ENCODE measurements at places on chromosomes 12 and 14.

GRCh38 chr12:125189015-125189414 lies 123.8 kb downstream of the AACS start:
- no peak for DNase-seq

- DNase-seq: no peak
Observed at GRCh38 chr14:61653507-61653906, 41.8 kb upstream of the HIF1A start.

GRCh38 chr12:41731061-41731460 lies 413.6 kb downstream of the GXYLT1 start:
- no peak for DNase-seq

DNA sequence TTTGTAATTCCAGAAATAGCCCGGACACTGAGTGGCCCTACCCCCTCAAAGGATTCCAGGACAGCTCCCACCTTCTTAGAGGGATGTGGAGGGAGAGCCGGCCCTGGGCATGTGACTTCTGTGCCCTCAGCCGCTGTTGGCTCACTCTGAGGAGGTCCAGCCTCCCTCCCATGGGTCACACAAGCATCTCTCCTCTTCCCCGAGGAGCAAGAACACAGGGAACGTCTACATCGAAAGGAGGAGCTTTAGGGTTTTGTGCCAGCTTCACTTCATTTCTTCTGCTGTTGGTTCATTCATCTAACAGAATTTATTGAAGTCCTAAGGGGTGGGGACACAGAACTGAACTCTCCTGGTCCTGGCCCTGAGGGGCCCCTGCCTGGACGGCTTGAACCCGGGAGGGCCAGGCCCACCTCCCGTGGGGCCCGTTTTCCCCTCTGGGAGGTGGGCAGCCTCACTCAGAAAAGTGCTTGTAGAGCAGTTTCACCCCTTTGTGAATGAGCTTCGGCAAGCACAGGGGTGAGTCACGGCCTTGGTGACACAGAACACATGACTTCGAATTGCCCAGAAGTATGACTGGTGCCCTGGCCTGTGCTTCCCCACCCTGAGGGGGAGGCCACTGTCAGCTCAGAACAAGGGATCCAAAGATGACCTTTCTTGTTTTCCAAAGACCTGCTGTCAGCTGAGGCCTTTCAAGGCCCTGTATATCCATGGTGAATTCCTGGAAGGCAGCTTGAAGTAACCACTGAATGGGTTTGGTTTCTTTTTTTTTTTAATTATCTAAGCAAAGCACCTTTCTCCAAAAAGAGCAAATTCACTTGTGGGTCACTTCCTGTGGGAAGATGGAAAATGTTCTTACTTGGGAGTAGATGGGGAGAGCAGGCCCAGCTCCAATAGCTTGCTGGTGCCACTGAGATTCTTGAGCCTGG lies 39.2 kb downstream of the NFKBIA start:
- no peak for DNase-seq

DNA sequence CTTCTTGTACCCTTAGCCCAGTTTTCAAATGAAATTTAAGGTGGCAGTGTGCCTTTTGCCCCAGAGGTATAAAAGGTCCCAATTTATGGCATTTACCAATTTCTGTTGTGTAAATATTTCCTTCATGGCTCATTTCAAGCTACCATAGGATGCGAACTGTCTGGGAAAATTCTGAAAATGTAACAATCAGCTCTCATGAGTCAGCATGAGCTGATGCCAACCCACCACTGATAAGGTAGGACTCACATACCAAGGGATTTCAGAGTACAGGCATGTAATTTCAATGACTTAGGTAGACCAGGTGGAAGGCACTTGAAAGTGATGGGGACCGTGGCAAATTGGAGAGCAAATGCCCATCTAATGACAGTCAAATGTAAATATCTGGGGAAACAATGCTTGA lies 169.5 kb downstream of the TTC8 start:
- no peak for DNase-seq

DNA sequence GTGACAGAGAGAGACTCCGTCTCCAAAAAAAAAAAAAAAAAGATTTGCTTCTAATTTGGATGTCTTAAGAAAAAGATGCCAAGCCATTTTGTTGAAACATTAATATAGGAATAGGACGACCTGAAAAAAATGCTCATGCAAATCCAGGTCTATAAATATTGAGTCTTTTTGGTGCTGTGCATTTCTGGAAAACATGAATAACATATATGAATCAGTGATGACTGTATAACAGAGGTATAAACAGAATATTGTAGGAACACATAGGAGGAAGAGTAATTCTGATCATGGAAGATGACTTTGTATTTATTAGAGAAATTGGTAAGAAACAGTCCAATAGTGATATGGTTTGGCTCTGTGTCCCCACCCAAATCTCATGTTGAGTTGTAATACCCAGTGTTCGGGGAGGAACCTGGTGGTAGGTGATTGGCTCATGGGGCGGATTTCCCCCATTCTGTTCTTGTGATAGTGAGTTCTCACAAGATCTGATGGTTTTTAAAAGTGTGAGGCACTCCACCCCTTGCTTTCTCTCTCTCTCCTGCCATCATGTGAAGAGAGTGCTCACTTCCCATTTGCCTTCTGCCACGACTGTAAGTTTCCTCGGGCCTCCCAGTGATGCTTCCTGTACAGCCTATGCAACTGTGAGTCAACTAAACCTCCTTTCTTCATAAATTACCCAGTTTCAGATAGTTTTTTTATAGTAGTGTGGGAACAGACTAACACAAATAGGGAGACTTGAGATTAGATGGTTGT lies 3.0 kb upstream of the SRSF5 start:
- DNase-seq: no peak

DNA sequence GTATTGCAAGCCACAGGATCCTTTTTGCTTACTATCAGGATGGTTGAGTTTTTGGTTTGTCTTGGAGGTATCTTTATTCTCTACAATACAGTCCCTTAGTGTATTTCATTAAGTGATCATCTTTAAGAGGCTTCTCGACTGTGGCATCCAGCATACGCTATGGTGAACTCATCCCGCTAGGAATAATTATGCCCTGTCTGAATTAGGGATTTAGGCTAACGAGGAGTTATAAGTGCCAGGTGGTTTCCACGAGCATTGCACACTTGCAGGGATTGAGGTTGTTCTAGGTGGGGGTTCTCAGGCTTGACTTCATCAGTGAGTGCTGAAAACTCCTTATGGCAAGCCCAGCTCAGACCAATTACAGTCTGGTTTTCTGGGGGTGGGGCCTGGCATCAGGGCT lies 37.2 kb upstream of the RBM19 start:
- DNase-seq: no peak

DNA sequence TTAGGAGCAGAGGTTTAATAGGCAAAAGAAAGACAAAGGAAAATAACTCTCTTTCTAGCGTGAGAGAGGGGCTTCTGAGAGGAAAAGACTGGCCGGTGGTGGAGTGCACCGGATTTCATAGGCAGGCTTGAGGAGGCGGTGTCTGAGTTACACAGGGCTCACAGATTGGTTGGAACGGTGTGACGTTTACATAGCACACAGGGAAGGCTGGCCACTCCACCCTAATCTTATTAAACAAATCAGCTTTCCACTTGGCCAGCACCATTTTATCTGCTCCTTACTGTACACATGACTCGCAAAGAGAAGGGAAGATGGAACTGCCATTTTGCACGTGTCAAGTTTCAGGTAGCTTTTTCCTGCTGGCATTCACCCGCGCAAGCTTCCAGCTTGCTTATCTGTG lies 587.7 kb downstream of the RPL10L start:
- DNase-seq: no peak

- no peak for DNase-seq
Observed at GRCh38 chr14:105682956-105683570, 156.7 kb downstream of the TMEM121 start.

- no peak for DNase-seq
Observed at GRCh38 chr12:105860561-105861207, 278.1 kb downstream of the NUAK1 start.

DNA sequence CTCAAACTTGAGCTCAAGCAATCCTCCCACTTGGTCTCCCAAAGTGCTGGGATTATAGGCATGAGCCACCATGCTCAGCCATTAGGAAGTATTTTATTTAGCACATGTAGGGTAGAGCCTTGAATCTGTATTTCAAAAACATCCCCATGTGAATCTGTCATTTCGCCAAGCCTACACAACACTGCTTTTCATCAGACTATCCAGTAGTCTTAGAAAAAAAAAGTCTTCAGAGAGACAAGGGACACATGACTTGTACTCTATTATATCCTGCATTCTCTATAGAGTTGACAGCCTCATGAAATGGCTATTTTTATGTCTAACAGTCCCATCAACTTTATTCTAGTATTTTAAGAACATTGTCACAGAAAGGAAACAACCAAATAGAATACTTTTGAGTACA lies 35.4 kb downstream of the TM7SF3 start:
- no peak for DNase-seq

GRCh38 chr14:77489041-77489440 lies 9.6 kb downstream of the ISM2 start:
- no peak for DNase-seq

- no peak for DNase-seq
Observed at GRCh38 chr12:5692850-5693249, 252.2 kb downstream of the ANO2 start.

DNA sequence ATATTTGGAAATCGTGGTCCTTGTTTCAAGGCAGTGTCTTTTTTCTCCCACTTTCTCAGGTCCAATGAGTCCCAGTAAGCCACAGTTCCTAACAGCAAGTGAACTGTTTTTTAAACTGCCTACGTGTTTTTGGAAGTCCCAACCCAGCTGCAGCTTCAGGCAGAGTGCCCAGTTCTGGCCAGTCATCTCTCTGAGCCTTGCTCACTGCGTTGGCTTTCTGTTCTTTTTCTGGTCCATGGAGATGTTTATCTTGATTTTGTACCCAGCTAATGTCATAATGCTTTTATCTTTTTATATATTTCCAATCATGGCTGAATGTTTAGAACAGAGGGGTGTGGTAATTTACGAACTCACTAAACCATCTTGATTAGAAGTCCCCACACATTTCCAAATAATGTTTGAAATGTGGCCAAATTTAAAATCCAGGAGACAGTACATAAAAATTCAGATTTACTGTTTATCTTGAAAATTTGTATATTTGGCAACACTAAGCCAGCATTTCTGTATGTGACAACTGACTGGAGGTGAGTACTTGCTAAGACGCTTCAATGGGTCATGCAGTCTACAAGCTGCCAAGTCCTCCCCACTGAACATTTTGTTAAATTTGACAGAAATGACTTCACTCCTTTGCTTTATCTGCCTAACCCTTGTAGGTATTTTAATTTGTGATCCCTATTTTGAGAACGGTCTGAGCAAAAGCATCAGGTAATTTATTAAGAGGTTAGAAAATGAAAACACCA lies 46.1 kb upstream of the OTOGL start:
- no peak for DNase-seq

- DNase-seq: no peak
Observed at GRCh38 chr14:76146976-76147375, 4.7 kb upstream of the GPATCH2L start.

DNA sequence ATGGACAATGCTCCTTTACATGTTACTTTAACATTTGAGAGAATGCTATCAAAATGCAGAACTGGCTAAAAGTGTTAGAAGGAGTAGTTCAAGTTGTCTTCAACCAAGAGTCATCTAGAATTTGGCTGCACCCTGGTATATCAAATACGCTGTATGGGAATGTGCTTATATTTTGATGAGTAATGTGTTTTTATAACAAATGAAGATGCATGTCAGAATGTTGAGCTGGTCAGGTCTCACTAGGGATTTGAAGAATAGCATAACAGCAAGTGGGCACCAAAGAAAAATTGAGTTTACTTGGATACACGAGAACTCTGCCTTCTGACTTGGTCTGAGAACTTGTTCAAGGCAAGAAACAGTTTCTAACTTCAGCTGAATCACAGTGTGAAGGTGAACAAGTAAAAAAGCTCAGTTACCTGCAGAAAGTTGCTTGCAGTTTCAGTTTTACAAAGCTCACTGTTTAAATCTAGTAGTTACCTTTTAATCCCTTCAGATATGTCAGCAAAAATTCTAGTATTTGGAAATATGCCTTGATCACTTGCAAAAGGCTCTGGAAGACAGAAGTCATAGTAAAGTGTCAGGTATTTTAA lies 82.3 kb downstream of the PDE3A start:
- no peak for DNase-seq

GRCh38 chr14:52061890-52062289 lies 7.0 kb downstream of the NID2 start:
- DNase-seq: no peak

GRCh38 chr12:120231316-120232011 lies 30.6 kb upstream of the RPLP0 start:
- no peak for DNase-seq

DNA sequence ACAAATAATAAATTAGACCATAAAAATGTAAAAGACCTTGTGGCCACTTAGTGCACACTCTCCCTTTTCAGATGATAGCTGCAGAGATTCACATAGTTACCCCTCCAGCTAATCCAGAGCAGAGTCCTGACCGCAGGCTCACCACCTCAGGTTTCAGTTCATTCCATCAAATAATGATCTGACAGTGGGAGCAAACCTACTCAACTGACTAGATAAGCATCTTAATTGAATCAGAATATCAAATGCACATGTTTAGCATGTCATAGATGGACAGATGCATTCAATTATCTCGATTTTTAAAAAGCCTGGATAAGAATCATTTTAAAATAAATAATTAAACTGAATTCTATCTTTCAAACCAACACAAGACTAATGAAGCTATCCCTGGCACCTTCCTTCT lies 242.3 kb upstream of the PDZRN4 start:
- no peak for DNase-seq

DNA sequence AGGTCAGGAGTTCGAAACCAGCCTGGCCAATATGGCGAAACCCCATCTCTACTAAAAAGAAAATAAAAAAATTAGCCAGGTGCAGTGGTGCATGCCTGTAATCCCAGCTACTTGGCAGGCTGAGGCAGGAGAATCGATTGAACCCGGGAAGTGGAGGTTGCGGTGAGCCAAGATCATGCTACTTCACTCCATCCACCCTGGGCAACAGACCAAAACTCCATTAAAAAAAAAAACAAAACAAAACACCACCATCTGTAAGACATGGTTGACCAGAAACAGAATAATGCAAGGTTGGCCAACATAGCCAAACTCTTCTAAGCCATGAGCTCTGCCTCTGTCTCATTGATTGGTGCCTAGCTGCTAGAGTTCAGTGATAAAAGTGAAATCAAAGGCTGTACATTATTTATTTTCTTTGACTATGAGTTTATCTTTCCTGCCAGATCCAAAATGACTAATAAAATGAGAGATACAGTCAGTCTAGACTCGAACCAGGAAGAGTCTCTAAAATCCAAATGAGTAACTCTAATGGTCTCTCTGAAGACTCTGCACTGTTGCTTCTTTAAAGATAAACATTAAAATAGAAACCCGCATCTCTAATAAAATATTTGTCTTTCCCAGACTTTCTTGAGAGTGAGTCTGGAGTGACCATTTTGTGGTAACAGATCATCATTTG lies 404.7 kb downstream of the DAD1 start:
- DNase-seq: no peak

All from cortex of kidney (tissue), 1 donor.